Left forelimb (tissue), 1 donor: ENCODE measurements at places on chromosomes 6 and 20.

- DNase-seq = no peak
Measured at GRCh38 chr20:63183422-63184146, 32.3 kb downstream of the YTHDF1 start.

DNA sequence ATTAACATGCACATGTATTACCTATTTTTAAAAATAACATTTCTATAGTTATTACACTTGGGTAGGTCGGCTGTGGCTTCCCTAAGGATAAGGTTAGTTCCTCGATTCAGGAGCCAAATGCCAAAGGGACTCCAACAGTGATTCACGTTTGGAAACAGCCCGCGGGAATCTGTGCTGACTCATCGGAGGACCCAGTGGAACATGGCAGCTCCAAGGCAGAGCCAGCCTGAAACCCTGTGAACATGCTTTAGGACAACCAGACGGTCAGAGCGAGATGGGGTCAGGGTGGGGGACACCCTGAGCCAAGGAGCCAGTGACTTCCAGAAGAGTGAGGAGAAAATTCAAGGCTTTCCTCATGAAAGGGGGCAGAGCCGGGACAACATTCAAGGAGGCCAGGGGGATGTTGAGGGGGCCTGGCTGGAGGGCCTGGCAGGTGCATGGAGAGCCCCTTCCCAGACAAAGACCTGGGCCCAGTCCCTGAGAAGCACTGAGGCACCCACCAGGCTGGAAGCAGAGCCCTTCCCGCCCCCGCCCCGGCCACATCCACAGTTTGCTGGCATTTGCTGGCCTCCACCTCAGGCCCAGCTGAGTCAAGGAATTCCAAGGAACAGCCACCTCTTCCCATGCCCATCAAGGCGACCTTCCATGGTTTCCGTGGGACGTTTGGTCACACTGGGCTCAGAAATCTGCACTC, 133.2 kb downstream of the SNX5 start:
- DNase-seq = no peak

DNA sequence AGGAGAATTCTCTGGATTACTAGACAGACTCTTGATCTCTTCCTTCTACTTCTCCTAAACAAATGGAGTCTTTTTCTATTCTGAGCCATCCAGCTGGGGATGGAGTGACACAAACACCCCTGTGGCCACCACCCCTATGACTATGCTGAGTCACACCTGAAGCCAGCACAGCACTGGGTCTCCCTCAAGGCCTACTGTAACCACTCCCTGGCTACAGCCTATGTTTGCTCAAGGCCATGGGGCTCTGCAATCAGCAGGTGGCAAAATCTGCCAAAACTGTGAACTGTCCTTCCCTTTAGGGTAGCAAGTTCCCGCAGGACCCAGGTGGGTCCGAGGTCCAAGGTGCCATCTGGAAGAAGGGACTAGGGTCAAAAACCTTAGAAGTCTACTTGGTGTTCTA, 132.3 kb downstream of the TINAG start:
- DNase-seq = no peak

DNA sequence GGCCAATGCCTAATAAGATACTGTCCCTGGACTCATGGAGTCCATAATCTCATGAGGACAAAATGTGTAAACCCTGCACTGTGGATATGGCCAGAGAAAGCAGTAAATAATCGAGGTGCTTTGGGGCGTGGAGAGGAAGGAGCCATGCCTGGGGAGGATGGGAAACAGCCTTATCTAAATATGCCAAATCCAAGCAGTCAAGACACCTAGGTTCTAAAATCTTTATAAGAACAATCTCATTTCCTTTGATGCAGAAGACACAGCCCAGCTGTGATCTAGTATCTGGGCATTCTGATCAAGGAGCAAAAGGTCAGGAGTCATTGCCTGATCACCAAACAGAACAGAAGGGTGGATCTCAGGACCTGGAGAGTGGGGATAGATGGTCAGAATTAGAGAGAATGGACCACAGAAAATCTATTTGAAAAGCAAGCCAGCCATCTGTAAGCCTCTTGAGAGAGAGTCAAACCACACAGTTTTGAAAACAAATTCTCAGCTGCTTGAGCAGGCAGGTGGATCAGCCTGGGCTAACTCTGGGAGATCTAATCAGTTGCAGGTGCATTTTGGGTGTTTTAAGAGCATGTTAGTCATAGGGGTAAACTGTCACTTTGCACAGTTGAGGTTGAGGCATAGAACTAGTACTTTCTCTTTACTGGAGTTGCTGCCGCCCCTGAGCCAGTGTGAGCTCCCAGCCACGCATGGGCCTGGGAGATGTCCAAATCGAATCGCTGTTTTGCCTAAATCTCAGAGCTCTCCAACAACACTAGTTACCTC, 130.8 kb upstream of the TNFAIP3 start:
- DNase-seq = no peak

DNA sequence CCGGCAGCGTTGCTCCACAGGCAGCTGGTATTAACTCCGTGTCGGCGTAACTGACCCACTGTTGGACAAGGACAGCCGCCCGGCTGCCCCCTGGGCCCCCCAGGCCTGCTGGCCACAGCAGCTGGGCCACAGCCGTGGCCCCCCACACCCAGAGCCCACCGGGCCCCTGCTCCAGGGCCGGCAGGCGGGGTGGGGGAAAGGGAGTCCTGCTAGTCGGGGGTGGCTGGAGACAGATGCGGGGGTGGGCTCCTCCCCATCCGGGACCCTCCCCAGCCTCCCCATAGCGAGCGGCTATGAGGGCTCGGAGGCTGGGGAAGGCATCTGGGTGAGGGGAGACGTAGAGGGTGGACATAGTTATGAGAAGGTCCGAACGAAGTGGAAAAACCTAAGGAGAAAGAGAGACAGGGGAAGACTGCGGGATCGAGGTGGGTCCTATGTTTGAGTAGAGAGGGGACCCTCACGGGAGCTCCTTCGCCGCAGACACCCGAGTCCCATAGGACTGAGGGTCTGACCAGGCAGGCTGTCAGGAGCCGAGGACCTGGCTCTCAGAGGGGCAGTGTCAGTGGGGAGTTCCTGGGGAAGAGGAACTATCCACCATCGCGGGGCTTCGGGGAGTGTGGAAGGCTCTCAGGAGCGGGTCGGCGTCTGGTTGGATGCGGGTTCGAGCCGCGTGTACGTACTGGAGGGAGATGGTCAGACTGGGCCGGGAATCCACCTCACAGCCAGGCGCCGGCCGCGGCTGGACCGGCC, 511 bp downstream of the VARS1 start:
- DNase-seq = no peak

DNA sequence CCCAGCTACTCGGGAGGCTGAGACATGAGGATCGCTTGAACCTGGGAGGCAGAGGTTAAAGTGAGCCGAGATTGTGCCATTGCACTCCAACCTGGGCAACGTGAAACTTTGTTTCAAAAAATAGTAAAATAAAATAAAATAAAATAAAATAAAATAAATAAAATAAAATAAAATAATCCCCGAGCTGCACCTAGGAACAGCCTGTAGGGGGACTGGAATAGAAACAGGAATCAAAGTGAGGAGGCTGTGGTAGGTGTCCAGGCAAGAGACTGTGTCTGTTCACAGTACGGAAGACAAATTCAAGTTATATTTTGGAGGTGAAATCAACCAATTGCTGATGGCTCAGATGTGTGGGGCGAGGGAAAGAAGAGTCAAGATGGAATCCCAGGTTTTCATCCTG, 86.2 kb downstream of the KCNB1 start:
- no peak for DNase-seq

GRCh38 chr6:88145298-88145963, 20.7 kb downstream of the CNR1 start:
- no peak for DNase-seq

- DNase-seq = no peak
Measured at GRCh38 chr6:137738931-137739504, 128.0 kb upstream of the TNFAIP3 start.

GRCh38 chr6:153312634-153313033, 181.6 kb upstream of the RGS17 start:
- no peak for DNase-seq

DNA sequence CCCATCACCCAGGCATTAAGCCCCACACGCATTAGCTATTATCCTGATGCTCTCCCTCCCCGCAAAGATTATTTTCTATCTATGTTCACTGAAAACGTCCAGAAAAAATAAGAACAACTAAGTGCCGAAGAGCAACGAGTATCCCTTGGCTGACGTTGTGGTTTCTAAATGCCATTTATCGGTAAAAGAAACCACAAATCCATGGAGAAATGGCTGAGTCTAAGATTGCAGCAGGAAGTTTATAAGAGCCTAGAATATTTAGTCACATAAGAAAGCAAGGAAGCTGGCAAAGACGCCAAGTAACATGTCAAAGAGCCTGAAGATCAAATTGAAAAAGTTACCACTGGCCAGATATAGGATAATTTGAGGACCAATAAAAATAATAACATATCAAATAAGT, 18.1 kb upstream of the NOX3 start:
- DNase-seq = no peak

GRCh38 chr6:157638779-157639178, 184.3 kb upstream of the SNX9 start:
- DNase-seq = no peak

DNA sequence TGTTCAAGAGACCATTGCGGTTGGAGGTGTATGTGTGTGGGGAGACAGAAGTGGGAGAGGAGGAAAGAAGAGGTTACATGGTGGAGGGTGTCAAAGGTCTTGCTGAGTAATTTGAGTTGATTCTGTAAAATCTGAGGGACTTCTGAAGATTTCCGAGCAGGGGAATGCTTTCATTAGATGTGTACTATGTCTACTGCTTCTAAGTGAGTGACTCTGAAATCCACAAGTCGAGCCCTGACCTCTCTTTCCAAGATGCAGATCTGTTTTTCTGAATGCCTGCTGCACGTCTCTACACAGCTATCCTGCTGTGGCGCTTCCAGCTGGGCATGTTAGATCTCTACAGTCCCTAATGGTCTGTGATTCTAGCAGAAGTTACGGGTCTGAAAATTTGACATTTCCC, 209.8 kb downstream of the ATXN1 start:
- DNase-seq = no peak

- DNase-seq = no peak
Measured at GRCh38 chr6:16712255-16712930, 48.9 kb downstream of the ATXN1 start.

DNA sequence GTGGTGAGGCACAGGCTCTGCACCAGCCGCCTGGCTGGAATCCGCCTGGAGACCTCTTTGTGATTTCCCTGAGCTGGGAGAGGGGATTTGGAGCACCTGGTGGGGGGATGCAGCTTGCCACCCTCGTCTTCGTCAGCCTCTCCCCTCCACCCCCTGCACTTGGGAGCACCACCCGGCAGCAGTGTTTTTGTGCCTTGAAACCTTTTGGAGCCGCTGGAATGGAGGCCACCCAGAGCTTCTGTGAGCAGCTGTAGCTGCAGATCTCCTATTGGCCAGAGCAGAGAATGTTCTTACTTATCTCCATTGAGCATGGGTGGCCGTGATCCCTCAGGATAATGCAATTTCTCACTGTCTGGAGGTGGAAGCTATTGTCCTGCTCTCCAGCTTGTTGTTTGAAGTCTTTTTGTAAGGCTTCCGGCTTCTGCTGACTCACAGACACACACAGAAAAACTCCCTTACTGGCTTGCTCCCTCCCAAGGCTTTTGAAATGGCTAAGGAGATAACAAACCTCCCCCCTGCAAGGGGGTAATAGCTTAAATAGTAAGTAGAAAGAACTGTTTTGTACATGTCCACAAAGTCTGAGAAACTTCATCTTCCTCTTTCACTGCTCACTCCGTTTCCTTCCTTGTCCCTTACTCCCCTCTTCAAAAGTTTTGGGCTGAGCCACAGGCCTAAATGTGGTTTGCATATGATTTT, 271.2 kb downstream of the PRL start:
- no peak for DNase-seq

DNA sequence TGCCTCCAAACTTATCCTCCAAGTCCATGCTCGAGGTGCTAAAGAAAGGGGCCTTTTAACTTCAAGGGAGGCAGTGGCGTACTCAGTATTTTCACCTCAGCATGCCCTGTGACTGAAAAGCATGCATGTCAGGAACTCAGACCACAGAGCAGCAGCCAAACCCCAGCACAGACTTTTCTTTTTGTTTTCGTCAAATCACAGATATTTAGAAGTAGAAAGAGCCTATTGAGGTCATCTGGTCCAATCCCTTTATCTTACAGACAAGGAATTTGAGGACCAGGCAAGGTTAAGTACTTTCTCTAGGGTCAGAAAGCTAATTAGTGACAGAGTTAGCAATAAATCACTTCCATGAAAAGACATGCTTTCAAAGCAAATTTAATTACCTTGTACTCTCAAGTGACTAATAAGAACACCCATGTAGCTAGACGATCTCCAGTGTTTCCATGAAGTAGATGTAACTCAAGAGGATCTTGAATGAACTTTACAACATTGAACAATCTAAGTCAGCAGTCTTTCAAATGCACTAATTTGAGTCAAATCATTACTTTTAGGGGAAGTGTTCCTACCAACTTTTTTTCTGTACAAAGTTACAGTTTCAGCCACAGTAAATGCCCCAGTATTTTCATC, 35.9 kb downstream of the MOXD1 start:
- no peak for DNase-seq

- no peak for DNase-seq
Measured at GRCh38 chr20:44701118-44701857, 13.9 kb upstream of the CCN5 start.

- no peak for DNase-seq
Measured at GRCh38 chr6:46381057-46381456, 110.2 kb downstream of the RCAN2 start.

- DNase-seq = no peak
Measured at GRCh38 chr6:89281779-89282246, 33.3 kb downstream of the GABRR2 start.

- no peak for DNase-seq
Measured at GRCh38 chr20:61558726-61559125, 306.7 kb downstream of the CDH4 start.

- no peak for DNase-seq
Measured at GRCh38 chr20:62776692-62777527, 19.4 kb upstream of the MRGBP start.

GRCh38 chr6:14857501-14857900, 388.4 kb upstream of the JARID2 start:
- no peak for DNase-seq

- DNase-seq = no peak
Measured at GRCh38 chr6:108661982-108662381, 101.3 kb downstream of the FOXO3 start.

- no peak for DNase-seq
Measured at GRCh38 chr6:34616227-34616585, 60.1 kb upstream of the SPDEF start.

DNA sequence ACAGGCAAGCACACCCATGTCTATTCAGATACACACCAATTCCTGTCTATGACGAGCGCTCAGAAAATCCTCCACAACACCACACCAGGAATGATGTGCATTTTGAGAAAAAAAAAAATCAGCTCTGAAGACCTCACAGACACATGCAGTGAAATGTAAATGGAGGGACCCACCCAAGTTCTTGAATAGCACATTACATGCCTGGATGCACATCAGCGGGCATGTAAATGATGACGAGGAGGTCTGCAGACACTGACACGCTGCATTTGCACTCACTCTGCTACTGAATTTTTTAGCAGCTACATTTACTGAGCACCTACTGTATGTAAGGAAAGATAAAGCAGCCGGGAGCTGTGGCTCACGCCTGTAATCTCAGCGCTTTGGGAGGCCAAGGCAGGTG, 14.7 kb downstream of the NRSN2 start:
- DNase-seq = no peak
